ENCODE measurements at places on chromosomes 4 and X.

- DNase-seq = no peak
These were observed 30.8 kb upstream of the PGM2 start for GRCh38 chr4:37795581-37796195.

DNA sequence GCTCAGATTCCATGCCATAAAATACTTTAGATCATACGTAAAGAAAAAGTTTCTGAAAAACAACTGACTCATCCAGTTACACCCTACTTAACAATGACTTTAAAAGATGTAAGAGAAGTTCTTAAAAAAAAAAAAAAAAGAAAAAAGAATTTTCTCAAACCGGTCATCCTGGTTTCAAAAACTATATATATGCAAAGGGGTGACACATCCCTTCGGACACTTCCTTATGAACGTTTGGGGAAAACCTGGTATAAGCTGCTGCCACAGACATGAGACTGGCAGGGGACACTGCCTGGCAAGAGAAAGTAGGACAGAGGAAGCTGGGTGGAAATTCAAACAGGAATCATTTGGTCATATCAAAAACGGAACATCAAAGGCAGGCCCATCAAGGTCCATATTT, 81.2 kb upstream of the PRSS48 start:
- no peak for DNase-seq

- DNase-seq = no peak
These were observed 1958.6 kb downstream of the C4orf33 start for GRCh38 chr4:131054489-131055019.

GRCh38 chr4:17468619-17469221, 43.2 kb downstream of the QDPR start:
- no peak for DNase-seq

GRCh38 chr4:100547541-100548199, 29.8 kb upstream of the EMCN start:
- DNase-seq = no peak

All from OCI-M1 (cell line).